ENCODE measurements at places on chromosomes 2 and 18.

DNA sequence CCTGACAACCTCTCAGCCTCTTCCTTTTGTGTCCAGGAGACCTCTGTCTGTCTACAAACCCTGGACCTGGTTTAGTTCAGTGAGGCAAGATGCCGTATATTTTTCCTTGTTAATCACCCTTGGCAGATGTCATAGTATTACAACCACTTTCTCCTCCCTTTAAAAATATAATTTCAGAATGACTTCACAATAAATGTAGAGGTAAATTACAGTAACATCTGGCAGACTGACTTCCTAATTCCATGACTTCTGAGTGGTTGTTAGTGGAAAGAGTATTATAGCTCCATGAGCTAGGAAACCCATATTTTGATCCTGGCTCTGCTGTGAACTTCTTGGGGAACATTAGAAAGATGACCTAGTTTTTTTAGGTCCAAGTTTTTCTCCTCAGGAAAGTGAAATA lies 39.5 kb downstream of the SPATS2L start:
- DNase-seq: no peak

- no peak for DNase-seq
Measured at GRCh38 chr2:73250872-73251846, 17.1 kb downstream of the CCT7 start.

GRCh38 chr2:157800838-157801495 lies 75.2 kb downstream of the ACVR1 start:
- DNase-seq: no peak

DNA sequence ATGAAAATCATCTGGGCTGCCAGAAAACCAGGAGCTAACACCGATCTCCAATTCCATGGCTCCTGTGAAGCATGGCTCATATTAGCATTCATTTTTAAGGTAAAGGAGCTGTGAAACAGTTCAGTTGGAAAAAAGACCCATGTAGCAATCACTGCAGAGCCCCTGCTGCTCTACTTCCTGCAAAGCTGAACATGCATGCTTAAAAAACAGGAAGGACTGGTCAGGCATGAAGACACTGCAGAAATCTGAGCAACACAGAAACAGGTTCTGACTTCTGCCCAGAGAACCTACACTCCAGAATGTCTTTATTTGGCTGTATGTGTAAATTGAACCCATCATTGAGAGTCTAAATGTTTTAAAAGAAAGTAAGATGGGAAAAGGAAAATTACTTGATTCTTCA lies 950.6 kb downstream of the DCDC2C start:
- no peak for DNase-seq

DNA sequence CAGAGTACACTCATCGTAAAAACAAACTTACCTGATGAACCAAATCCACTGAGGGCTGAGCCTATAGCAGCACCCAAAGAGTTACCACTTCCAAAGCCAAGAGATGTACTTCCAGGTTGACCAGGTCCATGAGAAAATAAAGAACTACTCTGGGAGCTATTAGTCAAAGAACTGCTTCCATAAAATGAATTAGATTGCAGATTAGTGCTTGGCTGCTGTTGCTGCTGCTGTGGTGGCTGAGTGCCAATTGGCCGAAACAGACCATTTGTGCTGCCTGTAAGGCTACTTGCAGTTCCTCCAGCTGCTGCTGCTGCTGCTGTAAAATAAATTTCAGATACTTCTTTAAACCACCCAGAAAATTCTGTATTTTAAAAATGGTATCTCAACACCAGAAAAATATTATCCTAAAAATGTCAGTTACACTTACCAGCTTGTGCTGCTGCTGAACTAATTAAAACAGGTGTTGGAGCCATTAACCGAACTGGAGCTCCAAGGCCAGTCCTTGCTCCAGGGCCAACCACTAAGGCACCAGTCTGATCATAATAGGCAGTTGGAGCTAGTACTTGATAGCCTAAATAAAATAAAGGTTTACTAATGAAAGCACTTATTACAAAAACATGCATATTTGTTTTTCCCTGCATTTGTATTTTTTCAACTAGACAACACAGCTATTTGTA lies 58.1 kb upstream of the SDC1 start:
- no peak for DNase-seq

DNA sequence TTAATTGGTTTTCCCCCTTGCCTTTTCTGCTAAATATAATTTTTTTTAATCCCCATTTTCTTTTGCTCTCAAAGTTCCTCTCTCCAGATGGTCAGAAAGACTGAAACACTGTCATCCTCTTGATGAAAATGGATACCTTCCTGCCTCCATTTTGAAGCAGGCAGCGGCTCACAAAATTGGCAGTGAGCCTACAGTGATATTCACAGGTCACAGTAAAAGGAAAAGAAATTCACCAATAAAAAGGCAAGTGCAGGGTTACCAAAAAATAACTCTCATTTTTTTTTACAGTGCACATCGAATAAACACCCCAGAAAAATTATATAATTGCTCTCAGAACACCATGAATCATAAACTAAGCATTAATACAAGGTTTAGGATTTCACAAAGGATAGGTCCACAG lies 307.5 kb downstream of the TCF4 start:
- no peak for DNase-seq

DNA sequence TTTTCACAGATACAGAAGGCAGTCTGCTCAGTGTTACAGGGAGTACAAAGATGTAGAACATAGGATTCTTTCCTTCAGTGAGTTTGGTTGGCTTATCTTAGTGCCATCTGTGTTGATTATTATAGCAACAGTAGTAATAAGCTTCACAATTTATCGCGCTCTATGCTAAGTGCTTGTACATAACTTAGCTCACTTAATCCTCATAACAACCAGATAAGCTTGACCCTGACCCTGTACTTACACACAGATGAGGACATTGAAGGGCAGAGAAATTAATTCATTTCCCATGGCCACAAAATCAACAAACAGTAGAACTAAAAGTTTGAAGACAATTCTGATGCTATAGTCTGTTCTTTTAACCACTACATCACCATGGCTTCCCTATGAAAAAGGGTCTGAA lies 121.8 kb downstream of the SPHKAP start:
- no peak for DNase-seq

DNA sequence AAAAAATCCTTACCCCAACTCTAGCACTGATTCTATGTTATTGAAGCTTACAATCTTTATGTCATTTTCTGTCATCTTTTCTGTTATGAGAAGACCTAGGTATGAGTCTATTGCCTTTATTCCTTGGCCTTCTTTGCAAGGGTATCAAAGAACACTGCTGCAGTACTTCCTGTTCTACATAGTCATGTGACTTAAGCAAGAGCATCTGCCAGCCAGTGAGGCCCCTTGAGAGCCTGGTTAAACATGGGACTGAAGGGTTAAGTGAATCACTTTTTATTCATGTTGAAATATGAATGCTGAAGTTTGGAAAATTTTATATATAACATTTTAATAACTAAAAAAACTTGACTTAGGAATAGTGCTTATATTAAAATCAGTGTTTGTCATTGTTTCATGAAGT lies 844 bp upstream of the CPS1 start:
- DNase-seq: no peak

- no peak for DNase-seq
Measured at GRCh38 chr2:155871940-155872339, 460.6 kb downstream of the NR4A2 start.

GRCh38 chr2:54396107-54396506 lies 60.0 kb upstream of the SPTBN1 start:
- no peak for DNase-seq

- no peak for DNase-seq
Measured at GRCh38 chr2:74333896-74334586, 9.2 kb downstream of the SLC4A5 start.

All from activated CD4-positive, alpha-beta T cell treated with anti-CD3 and anti-CD28 coated beads, Interleukin-2, amount 50 U/mL, for 16 hours (primary cell).